Amniotic stem cell (primary cell): ENCODE measurements at places on chromosomes 2 and 18.

DNA sequence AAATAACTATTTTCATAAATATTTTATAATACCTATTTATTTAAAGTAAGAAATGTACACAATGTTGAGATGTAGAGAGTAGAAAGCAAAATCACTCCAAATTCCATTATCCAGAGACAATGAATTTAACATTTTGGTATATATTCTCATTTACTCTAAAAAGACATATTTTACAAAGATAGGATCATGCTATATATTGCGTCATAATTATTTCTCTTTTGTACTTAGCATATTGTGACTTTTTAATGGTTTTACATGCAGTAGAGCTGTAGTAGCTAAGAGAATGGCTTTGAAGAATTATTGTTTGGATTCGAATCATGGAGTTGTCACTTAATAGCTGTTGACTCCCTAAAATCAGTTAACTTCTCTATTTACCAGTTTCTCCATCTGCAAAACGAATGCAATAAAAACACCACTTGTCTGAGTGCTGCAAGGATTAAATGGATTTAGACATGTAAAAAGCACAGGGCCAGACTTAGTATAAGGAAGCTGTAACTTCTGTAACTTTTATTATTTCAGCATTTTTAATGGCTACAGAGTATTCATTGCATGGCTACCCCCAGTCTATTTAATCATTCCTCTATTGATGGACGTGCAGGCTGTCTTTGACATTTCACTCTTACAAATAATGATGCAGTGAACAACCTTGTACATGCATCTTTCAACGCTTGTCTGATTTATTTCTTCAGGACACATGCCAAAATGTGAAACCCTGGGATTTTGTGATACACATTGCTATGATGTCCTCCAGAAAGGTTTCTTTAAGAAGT lies 33.2 kb downstream of the KCNS3 start:
- no peak for DNase-seq

- DNase-seq = no peak
Observed at GRCh38 chr18:80037869-80038630, 3.8 kb downstream of the RBFA start.

DNA sequence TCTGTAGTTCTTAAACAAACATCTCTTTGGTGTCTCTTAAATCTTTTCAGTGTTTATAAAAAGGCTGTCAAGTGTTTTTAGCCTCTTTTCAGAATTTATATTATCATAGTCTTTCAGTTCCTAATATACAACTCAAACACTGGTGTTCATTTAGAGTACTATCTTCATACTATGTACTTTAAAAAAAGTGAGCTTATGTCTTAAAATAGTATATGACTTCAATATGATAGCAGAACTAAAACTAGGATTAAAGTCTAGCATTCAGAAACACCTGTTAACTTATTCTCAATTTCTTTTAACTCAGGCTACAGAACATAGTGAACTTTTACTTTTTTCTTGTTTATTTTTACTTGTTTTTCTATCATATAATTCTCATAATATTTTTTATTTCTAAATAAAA lies 14.7 kb upstream of the IKZF2 start:
- DNase-seq = no peak

DNA sequence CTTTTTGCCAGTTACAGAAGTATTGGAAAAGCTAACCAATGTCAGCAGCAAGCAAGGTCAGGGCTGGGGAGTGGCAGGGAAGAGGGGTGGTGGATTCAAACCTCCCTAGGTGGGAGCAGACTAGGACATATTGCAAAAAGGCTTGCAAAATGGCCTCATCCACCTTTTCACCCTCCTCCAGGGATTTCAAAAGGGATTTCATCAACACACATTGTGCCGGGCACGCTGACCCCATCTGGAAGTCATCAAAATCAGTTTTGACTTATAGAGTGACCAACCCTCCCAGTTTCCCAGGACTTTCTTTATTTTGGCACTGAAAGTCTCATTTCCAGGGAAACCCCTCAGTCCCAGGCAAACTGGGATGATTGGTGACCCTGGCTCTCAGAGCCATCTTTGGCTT lies 94.7 kb downstream of the BIN1 start:
- no peak for DNase-seq

- no peak for DNase-seq
Observed at GRCh38 chr2:8477552-8478470, 204.0 kb upstream of the ID2 start.

DNA sequence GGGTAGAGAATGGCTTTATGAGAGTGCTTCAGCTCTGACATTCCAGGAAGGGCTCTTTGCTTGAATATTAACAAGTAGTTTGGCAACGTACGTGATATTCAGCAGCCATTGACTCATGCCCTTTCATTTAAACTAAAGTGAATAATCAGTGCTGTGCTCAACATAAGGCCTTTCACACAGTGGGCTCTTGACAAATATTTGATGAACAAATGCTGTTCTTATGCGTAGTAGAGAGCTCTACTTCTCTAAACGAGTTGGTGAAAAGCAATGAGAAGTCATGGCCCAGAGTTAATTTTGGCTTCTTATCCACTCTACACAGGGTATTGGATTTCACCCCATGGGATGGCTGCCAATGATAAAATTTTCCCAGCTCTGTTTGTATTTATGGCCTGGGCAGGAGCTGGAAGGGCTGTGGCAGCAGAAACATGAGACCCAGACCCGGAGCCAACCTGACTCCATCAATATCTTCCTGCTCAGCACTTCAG lies 338.9 kb downstream of the CCDC85A start:
- no peak for DNase-seq

DNA sequence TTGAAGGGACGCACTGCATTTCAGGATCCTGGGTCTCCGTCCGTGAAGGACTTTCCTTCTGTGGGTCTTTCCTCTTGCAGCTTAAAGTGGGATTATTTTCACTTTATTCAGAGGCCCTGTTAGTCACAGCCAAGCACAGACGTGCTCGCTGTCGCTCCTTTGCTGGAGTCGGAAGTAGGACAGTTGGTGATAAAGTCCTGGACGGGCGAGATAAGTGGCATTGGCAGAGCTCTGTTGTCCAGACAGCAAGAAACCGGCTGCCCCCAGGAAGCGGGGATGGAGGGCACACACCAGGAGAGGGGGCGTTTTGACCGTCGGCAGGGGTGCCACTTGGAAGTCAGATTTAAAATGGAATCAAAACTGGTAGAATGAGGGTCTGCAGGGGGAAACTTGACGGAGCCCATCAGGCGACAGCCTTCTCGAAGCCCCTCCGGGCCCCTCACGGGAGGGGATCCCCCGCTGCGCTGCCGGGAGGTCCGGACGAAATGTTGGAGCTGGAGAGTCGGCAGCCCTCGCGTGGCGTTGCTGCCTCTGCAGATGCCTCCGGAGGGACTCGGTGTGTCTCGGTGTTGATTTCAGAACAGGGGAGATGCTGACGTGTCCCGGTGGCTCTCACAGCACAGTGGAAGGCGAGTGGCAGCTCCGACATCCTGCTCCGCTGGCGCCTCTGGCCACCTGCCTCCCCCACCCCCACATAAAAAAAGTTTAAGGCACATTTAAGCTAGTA lies 124.2 kb downstream of the NFATC1 start:
- DNase-seq = no peak

DNA sequence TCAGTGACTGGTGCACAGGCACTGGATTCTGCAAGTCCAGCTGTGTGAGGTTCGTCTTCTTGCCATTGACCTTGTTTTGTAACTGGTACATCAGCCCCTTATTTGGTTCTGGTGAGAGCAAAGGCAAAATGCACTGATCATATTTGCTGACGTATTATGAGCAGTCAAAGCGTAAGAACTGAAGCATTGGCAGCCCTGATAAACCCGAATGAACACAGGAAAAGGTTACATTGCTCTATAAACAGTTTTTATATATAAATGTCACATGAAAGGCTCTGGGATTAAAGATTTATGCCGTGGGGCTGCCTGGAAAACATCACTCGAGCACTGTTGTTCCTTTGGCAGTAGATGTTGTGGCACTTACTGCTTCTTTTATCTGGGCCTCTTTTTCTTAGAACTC lies 167.9 kb downstream of the IRS1 start:
- DNase-seq = no peak

DNA sequence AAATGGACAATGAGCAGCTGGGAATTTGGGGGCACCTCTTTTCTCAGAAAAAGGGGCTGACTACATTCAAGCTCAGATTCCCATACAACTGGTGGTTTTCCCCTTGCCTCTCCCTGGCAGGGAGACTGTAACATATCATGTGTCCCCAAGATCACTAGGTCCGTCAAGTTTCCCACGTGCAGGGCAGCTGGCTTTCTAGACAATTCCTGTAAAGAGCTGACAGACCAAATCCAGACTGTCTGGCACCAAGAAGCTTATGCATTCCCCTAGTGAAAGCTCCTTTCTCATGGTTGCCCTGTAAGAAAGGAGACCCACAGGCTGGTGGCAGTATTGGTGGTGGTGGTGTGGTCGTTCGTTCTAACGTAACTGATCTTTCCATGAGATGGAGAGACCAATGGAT lies 48.8 kb downstream of the THUMPD2 start:
- DNase-seq = no peak

- peak; percentile 70 for DNase-seq
Observed at GRCh38 chr2:9638532-9638931, 7.7 kb upstream of the YWHAQ start.

DNA sequence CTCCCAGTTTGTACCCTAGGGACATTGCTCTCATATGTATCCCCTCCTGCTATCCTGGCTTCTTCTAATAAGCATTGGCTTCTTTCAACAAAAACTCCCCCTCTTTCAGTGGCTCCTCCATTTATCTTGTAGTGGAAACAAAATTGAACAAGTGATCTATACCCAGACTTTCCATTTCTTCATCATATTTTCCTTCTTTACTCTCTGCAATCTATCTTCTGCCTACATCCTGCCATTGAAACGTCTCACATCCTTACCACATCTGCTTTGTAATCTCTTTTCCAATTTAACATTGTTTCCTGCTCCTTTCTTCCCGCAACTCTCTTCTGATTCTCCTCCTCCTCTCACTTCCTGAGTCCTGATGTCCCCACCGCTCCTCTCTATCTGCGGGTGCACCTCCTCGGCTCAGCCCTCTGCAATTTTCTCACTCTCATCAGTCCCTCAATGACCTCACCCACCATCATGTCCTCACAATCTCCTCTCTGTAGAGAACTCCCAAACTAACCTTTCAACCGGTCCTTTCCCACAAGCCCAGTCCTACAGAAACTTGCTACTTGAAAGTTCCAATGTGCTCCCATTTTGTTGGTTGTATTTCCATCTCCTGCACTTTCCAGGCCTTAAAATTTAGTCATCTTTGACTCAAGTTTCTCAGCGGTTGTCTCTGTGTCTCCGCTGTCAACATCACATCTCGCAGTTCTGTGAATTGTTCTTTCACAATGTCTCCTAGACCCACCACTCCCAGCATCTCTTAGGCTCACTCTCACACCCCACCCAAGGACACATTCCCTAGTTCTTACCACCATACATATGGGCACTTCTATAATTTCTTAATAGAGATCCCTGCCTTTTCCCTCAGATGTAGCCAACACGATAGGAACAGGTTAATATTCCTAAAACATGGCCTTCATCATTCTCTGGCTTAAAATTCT lies 24.0 kb downstream of the MAP3K19 start:
- DNase-seq = no peak

- DNase-seq = no peak
Observed at GRCh38 chr18:35144698-35145097, 96.1 kb upstream of the ZNF397 start.

- no peak for DNase-seq
Observed at GRCh38 chr18:48962252-48962993, 11.7 kb upstream of the SMAD7 start.
